ENCODE measurements at places on chromosomes 2 and 18. TPM values are rescaled to one million over a fixed set of nuclear protein-coding genes. Genes with fewer than 3 reads are reported as not detected.
A peak's percentile ranks its signal among the peaks of the same experiment; 100 is the strongest.

GRCh38 chr18:79326413-79327198, 69.1 kb upstream of the NFATC1 start:
- no peaks in the 10 kb centered on the region for H3K27me3 ChIP-seq
- no peak overlapping the region for H3K4me3 ChIP-seq
- peaks cover 13% of the 10 kb centered on the region for H3K36me3 ChIP-seq
- DNase-seq, result peak; percentile 51
- H3K4me1 ChIP-seq, result peaks cover 26% of the 10 kb centered on the region

TCF7L1 gene
- not detected for total RNA-seq

DNA sequence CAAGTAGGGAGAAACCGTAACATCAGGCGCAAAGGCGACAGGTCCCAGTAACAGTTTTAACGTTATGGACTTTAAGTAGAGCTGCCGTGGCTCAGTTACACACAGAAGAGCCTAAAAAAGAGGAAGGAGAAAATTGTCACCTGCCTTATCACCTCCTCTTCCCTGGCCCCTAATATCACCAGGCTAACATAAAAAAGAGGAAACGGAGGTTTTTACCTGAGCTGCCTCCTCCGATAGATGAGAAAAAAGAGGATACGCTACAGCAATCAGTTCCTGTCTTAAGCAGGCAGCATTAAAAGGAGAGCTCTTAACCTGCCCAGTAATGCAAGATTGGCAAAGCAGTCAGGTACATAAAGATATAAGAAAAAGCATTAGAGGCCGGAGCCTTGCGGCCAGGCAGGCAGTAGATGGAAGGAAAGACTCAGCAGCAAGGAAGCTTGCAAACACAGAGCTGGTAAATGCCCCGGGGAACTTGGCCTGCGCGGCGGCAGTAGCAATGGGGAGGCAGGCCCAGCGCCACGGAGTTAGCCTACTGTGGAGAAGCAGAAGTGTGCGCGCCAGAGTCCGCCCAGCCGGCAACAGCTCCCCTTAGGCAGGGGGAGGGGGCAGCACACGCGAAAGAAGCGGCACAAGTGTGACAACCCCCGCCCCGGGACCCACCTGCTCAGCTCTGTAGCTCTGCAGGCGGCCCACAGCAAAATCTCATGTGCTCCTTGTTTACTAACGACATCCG, 116.3 kb upstream of the SCN7A start:
- no peaks in the 10 kb centered on the region for H3K4me1 ChIP-seq
- H3K4me3 ChIP-seq, result no peak overlapping the region
- H3K36me3 ChIP-seq, result no peaks in the 10 kb centered on the region
- H3K27ac ChIP-seq, result no peak overlapping the region
- no peaks in the 10 kb centered on the region for H3K27me3 ChIP-seq
- DNase-seq, result no peak

VWA3B gene
- total RNA-seq, result not detected

DNA sequence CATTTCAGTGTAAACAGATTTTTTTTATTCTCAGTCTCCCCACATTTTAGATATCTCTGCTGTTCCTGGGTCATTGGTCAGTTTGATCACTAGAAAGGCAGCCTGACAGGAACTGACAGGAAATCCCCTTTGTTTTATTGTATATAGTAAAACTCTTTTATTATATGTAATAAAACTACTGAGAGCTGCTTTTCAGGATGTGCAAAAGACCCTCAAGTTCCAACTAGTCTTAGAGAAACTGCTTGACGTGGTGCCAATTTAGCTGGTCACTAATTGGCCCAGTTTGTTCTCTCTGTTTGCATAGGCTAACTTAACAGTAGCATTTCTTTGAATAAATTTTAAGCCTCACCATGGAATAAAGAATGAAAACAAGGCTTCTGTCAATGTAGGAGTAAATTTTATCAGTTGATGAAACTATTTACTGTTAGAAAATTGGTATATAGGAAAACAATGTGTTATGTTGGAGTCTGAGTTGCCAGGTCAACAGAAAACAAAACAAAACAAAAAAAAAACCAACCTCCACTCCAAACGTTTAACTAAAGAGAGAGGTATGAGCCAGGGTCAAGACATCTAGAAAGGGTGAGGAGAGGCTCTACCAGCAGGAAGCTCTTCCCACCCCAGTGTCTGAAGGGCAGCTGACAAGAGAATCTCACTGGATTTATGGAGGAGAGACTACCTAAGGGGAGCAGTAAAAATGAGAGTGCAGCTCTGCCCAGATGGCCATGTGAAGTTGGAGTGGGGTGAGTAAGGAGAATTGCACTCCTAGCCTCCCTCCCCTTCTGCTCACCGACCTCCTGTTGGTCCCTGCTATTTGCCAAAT, 184.6 kb downstream of the ST6GAL2 start:
- no peaks in the 10 kb centered on the region for H3K36me3 ChIP-seq
- DNase-seq, result no peak
- no peaks in the 10 kb centered on the region for H3K4me1 ChIP-seq
- no peak overlapping the region for H3K4me3 ChIP-seq
- H3K27me3 ChIP-seq, result no peaks in the 10 kb centered on the region

DNA sequence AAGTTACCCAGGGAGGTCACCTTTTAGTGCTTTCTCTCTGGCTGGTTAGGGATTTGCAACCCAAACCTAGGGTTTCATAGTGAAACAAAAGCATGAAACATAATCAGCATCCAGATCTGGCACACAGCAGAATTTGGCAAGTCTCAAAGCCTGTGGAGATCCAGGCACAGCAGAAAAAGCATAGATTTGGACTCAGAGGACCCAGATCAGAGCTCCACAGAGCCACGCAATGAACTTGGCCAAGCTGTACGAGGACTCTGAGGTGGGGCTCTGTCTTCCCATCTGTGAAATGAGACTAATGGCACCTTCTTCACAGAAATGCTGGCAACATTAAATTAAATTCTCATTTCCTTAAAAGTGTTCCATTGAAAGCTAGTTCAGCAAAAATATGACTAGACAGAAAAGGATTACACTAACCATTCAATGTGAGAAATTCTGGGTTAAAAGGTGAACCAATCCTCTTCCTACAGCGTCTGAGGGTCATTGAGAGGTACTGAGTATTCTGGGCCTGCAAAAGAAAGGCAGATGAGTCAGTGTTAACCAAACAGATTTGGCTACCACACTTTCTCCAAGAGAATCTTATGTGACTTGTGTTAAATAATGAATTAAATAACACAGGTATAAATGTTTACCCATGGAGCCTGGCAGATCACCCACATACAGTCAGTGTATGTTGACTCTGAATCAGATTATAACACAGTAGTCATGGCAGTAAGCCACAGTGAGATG, 266.3 kb downstream of the MREG start:
- H3K4me1 ChIP-seq, result peaks cover 7% of the 10 kb centered on the region

GRCh38 chr2:68653538-68653982, 10.2 kb downstream of the PROKR1 start:
- no peak overlapping the region for H3K27ac ChIP-seq
- DNase-seq, result peak; percentile 49
- no peaks in the 10 kb centered on the region for H3K36me3 ChIP-seq
- H3K4me3 ChIP-seq, result no peak overlapping the region
- H3K4me1 ChIP-seq, result peaks cover 21% of the 10 kb centered on the region
- no peaks in the 10 kb centered on the region for H3K27me3 ChIP-seq

CRIM1 gene
- 32.9 TPM for total RNA-seq

FAM124B gene
- total RNA-seq, result 2.4 TPM

- no peaks in the 10 kb centered on the region for H3K4me1 ChIP-seq
- no peaks in the 10 kb centered on the region for H3K27me3 ChIP-seq
- no peaks in the 10 kb centered on the region for H3K36me3 ChIP-seq
- H3K4me3 ChIP-seq, result no peak overlapping the region
- H3K27ac ChIP-seq, result no peak overlapping the region
- DNase-seq, result no peak
Observed at GRCh38 chr2:10918661-10919409, 7.1 kb downstream of the KCNF1 start.

DNA sequence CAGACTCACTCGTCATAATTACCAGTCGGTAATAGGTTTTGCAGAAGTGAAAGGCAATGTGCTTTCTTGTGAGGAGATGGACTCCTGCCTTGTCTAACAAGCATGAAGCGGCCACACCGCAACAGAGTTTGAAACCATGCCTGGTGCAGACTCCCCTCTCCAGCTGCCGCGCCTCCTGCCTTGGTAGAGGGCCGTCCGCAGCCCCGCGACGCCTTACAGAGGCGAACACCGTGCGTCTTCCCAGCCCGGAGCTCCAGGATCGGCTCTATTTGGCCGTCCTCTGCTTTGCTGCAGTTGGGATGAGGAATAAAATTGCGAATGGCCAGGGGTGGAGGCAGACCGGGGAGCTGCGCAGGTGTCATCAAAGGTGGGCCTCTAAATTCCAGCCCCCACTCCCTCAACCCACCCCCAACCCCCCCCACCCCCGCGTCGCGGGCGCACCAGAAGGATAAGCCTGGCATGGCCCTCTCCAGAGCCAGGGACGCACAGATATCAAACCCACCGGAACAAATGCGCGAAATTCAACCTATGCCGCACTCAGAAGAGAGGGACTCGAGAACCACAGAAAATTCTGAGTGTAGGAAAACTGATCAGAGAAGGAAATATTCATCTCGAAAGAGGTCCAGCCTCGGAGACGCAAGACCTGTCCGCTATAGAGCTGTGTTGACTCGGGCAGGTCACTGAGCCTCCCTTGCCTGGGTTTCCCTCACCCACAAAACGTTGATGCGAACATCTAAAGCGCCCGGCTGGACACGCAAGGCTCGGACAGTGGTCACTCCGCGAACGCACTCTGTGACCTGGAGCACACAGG, 1.1 kb downstream of the TRABD2A start:
- H3K27ac ChIP-seq, result no peak overlapping the region
- H3K36me3 ChIP-seq, result no peaks in the 10 kb centered on the region
- no peak for DNase-seq
- peak overlapping the region; percentile 53 for H3K4me3 ChIP-seq
- peaks cover 29% of the 10 kb centered on the region for H3K4me1 ChIP-seq

- H3K36me3 ChIP-seq, result no peaks in the 10 kb centered on the region
- no peaks in the 10 kb centered on the region for H3K27me3 ChIP-seq
- no peak overlapping the region for H3K27ac ChIP-seq
- no peak for DNase-seq
- no peak overlapping the region for H3K4me3 ChIP-seq
Observed at GRCh38 chr2:205593891-205594290, 88.4 kb upstream of the NRP2 start.

- DNase-seq, result peak; percentile 51
- H3K27ac ChIP-seq, result peak overlapping the region; percentile 47
- H3K4me1 ChIP-seq, result peaks cover 52% of the 10 kb centered on the region
- no peaks in the 10 kb centered on the region for H3K36me3 ChIP-seq
- H3K27me3 ChIP-seq, result no peaks in the 10 kb centered on the region
- H3K4me3 ChIP-seq, result no peak overlapping the region
Observed at GRCh38 chr2:42135381-42136312, 33.5 kb upstream of the EML4 start.

DNA sequence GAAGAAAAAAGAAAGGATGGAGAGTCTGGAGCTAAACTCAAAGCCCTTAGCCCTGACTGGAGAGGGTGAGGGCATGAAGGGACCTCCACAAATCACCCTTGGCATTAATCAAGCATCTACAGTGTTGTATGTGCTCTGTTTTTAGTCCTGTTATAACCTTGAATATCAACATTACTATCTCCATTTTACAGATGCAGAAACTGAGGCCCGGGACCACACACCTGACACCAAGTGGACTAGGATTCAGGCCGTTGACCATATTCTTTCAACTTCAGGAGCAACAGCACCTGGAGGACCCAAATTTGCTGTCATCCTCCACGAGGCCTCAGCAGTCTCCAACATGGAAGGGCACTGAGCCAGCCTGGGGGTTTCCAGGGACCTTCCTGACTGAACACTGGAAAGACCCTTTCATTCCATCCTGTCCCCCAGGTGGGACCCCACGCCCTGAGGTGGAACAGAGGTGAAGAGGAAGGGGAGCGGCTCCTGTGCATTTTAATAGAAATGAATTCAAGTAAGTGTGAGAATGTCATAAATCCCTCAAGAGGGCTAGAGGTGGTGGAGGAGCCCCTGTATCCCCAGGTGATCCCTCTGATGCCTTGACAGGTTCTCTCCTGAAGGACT, 41.0 kb downstream of the SERTAD2 start:
- H3K4me1 ChIP-seq, result peaks cover 20% of the 10 kb centered on the region
- DNase-seq, result no peak
- H3K27ac ChIP-seq, result no peak overlapping the region
- no peaks in the 10 kb centered on the region for H3K36me3 ChIP-seq
- H3K4me3 ChIP-seq, result no peak overlapping the region
- no peaks in the 10 kb centered on the region for H3K27me3 ChIP-seq

DNA sequence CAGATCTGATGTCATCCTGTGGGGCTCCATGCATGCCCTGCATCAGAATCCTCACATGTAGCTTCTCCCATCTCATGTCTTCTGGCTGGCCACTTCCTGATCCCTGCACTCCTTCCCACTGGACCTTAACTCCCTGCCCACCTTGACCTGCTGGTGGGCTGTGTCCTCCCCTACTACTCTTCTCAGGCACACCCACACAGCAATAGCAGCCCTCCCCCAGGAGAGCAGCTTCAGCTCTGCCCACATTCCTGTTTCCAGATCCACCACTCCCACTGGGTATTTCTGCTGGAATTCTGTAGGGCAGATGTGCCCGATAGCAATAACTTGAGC, 137.0 kb upstream of the HS6ST1 start:
- H3K4me1 ChIP-seq, result no peaks in the 10 kb centered on the region
- no peak overlapping the region for H3K27ac ChIP-seq
- DNase-seq, result no peak
- no peak overlapping the region for H3K4me3 ChIP-seq
- no peaks in the 10 kb centered on the region for H3K36me3 ChIP-seq
- H3K27me3 ChIP-seq, result no peaks in the 10 kb centered on the region

- DNase-seq, result no peak
- H3K27ac ChIP-seq, result no peak overlapping the region
- no peaks in the 10 kb centered on the region for H3K36me3 ChIP-seq
- no peaks in the 10 kb centered on the region for H3K27me3 ChIP-seq
- H3K4me1 ChIP-seq, result no peaks in the 10 kb centered on the region
Observed at GRCh38 chr2:222782201-222782730, 78.6 kb upstream of the ACSL3 start.

DNA sequence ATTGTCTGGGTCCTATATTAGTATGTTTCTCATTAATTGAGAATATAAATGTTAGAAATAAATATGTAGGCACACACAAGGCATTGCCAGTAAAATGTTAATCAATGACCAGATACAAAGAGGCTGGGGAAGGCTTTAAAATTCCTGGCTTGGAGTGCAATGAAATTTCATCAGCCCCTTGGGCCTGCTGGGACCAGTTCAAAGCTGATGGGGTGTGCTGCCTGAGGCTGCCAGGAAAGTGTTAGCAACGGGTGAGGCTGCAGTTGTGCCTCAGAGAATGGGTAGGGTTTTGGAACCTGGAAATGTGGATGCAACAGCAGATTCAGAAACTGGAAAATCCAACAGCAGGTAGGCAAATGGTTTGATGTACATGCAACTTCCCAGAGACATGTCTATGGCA, 68.9 kb downstream of the DIPK1C start:
- no peaks in the 10 kb centered on the region for H3K27me3 ChIP-seq
- H3K36me3 ChIP-seq, result no peaks in the 10 kb centered on the region
- H3K4me3 ChIP-seq, result no peak overlapping the region
- no peak for DNase-seq

GRCh38 chr2:23620841-23621341, 235.9 kb downstream of the KLHL29 start:
- no peak overlapping the region for H3K4me3 ChIP-seq
- H3K4me1 ChIP-seq, result no peaks in the 10 kb centered on the region
- no peak overlapping the region for H3K27ac ChIP-seq
- no peaks in the 10 kb centered on the region for H3K27me3 ChIP-seq
- DNase-seq, result no peak
